ENCODE measurements at places on chromosomes 2 and 18. TPM values are rescaled to one million over a fixed set of nuclear protein-coding genes. Genes with fewer than 3 reads are reported as not detected.

The DNER gene
- total RNA-seq: not detected

The PLCL1 gene
- 22.7 TPM for total RNA-seq

The ANKRD53 gene
- total RNA-seq: 0.65 TPM

The HRH4 gene
- total RNA-seq: 0.31 TPM

The COL5A2 gene
- 0.31 TPM for total RNA-seq

The RFX8 gene
- total RNA-seq: 0.54 TPM

The IL36B gene
- total RNA-seq: not detected

DNA sequence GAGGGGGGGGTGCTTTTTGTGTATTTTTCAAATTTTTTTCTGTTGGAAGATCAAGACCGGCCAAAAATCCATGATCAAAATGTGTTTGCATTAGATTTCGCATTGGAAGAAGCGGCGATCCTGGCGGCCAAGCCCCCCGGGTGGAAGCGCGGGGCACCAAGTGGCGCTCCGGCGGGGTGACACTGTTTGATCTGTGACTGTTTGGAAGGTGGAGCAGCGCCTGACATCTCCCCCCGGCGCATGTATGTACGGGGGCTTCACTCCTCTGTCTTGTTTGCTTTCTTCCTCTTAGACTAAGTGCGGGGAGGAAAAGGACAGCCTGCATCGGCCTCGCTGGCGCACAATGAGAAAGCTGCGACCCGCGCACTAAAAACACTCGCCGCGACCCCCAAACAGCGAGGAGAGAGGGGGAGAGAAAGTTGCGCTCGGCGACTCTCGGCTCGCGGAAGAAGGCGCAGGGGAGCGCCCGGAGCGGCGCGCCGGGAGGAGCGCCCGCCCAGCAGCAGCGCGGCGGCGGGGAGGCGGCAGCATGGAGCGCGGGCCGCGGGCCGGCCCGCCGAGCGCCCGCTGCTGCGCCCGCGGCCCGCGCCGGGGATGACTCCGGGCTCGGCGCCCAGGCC lies 515 bp downstream of the TSHZ1 start:
- H3K4me1 ChIP-seq: peaks cover 41% of the 10 kb centered on the region
- peak; percentile 34 for DNase-seq
- H3K4me3 ChIP-seq: peak overlapping the region; percentile 76
- H3K27me3 ChIP-seq: no peaks in the 10 kb centered on the region

GRCh38 chr2:230234122-230234722 lies 8.7 kb downstream of the SP140 start:
- no peaks in the 10 kb centered on the region for H3K27me3 ChIP-seq
- no peak overlapping the region for H3K4me3 ChIP-seq
- no peak for DNase-seq
- H3K36me3 ChIP-seq: peaks cover 20% of the 10 kb centered on the region
- no peaks in the 10 kb centered on the region for H3K4me1 ChIP-seq
- no peak overlapping the region for H3K27ac ChIP-seq

- no peaks in the 10 kb centered on the region for H3K4me1 ChIP-seq
- DNase-seq: no peak
- H3K4me3 ChIP-seq: no peak overlapping the region
- H3K27ac ChIP-seq: no peak overlapping the region
- no peaks in the 10 kb centered on the region for H3K36me3 ChIP-seq
Measured at GRCh38 chr2:88252646-88253045, 82.5 kb downstream of the THNSL2 start.

DNA sequence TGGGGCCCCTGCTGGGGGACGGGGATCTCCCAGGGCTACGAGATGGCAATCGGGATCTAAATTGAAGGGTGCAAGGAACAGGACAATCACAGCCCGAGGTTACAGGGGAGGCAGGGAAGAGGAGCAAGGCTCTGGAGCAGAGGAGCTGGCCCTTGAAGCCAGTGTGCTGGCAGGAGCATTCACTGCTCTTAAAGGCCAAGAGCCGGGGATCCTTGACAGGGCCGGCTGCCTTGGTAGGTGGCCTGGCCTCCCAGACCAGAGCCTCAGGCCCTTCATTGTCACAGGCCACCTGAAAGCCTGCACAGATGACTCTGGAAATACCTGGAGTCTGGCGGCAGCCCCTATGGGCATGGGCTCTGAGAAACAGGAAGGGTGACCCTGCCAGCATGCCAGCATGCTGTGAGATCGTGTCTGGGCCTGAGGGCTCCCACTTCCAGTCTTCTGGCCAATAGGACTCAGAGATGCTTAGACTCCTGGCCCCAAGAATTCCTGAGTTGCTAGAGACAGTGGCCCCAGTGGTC lies 38.7 kb downstream of the PDIA6 start:
- H3K27ac ChIP-seq: no peak overlapping the region
- no peak for DNase-seq
- no peaks in the 10 kb centered on the region for H3K4me1 ChIP-seq

DNA sequence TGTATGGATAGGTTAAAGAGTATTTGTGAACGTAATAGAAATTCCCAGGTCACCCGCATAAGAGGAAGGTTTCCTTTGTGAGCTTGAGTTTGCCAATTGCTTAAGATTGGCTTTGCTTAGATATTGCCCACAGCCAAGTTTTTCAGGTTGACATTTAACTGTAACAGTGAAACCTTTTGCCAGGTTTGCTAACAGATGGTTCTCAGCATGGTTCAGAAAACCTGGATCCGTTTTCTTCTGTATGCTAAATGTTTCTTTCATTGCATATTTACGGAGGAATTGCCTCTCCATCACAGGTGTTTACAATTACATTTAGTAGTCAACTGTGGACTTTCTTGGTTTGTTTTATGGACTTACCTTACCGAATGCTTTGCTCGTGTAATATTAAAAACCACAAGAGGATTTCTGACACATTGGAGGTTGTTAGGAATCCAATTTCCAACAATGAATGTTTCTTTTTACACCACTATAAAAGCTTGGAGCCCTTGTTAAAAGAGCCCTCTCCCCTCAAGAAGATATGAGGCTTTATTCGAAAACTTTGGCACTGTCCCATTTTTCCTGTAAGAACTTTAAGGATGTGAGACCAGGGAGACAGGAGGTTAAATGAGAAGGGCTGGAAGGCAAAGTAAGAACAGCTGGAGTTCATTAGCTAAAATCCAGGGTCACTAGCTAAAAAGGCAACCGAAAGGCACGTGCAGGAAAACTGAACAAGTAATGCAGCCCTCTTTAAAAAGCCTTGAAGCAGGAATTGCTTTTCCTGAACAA lies 7.8 kb downstream of the CDK15 start:
- H3K4me3 ChIP-seq: no peak overlapping the region
- DNase-seq: no peak
- no peaks in the 10 kb centered on the region for H3K36me3 ChIP-seq
- no peaks in the 10 kb centered on the region for H3K4me1 ChIP-seq
- H3K27ac ChIP-seq: no peak overlapping the region
- no peaks in the 10 kb centered on the region for H3K27me3 ChIP-seq

DNA sequence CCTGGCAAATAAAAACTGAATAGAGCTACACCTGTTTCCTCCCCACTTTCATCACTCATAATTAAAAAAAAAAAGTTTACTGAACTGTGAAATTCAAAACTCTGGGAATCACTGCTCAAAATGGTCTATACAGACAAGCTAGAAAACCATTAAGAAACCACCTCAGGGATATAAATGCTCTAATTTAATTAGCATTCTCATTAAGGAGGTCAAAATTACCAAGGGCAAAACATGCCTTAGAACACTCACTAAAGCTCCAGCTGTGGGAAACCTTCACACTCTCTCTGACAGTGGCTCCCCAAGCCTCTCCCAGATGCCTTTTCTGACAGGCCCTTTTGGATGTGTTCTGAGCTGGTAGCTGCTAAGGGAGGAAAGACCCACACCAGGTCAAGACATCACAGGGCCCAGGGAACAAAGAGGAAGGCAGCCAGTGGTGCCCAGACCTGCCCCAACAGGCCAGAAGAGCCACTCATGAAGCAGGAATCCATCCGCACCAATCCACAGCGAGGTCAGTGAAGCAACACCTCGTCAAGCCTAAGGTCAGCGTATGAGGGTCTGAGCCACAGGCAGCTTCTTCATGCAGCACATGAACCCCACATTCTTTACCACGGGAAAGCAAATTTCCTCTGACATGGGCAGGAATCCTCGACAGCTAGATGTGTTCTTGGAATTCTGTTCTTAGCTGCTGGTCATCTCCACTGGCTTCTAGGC lies 35.6 kb downstream of the XDH start:
- no peak for DNase-seq
- H3K36me3 ChIP-seq: no peaks in the 10 kb centered on the region
- no peak overlapping the region for H3K27ac ChIP-seq
- no peaks in the 10 kb centered on the region for H3K27me3 ChIP-seq
- H3K4me1 ChIP-seq: no peaks in the 10 kb centered on the region

GRCh38 chr2:121596221-121597080 lies 52.8 kb downstream of the CLASP1 start:
- H3K4me1 ChIP-seq: peaks cover 14% of the 10 kb centered on the region
- H3K27me3 ChIP-seq: no peaks in the 10 kb centered on the region
- H3K36me3 ChIP-seq: no peaks in the 10 kb centered on the region
- no peak for DNase-seq
- H3K4me3 ChIP-seq: no peak overlapping the region
- H3K27ac ChIP-seq: peak overlapping the region; percentile 55

DNA sequence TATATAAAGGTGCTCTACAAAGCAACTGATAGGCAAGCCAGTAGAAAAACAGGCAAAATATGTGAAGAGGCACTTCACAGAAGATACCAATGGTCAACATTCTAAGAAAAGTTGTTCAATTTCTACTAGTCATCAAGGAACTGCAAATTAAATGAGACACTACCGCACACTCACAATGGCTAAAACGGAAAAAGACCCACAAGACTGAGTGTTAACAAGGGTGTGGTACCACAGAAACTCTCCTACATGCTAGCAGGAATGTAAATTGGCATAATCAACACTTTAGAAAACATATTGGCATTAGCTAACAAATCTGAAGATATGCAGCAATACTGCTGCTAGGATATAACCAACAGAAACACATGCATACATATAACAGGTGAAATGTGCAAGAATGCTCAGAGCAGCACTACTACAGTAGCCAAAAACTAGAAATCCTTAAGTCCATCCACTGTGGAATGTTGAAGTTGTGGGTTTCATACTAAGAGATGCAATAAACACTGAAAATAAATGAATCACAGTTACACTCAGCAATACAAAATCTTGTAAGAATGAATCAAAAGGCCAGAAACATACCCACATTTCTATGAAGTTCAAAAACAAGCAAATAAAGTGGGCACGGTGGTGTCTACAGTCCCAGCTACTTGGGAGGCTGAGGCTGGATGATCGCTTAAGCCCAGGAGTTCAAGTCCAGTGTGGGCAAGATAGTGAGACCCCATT lies 9.2 kb downstream of the RNU4ATAC start:
- H3K4me3 ChIP-seq: peak overlapping the region; percentile 3
- peaks cover 4% of the 10 kb centered on the region for H3K4me1 ChIP-seq
- DNase-seq: no peak
- H3K36me3 ChIP-seq: no peaks in the 10 kb centered on the region
- H3K27ac ChIP-seq: no peak overlapping the region

GRCh38 chr2:232871418-232871834 lies 1.4 kb downstream of the SNORC start:
- H3K4me3 ChIP-seq: no peak overlapping the region
- DNase-seq: no peak
- no peaks in the 10 kb centered on the region for H3K36me3 ChIP-seq
- H3K27me3 ChIP-seq: no peaks in the 10 kb centered on the region
- no peaks in the 10 kb centered on the region for H3K4me1 ChIP-seq
